ENCODE measurements at places on chromosomes 13 and 19.

DNA sequence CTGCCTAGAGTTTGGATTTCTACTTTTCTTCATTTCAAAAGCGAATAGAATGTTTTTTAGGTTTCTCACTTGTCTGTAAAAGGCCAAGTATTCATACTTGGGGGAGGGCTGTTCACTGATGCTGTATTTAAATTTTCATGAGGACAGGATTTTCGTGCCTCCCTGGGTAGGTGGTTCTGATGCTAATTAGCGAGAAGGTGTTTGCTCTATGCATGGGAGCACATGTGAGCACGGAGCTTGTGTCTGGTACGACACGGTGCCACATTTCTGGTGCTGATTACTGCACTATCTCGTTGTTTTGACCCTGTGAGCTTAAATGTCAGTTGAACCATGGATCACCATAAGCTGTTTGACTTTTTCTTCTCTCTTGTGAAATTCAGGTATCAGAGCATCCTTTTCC is 45.8 kb downstream of the MTUS2 start:
- DNase-seq: no peak

GRCh38 chr13:22647156-22647850 is 533.5 kb upstream of the SGCG start:
- DNase-seq: no peak

GRCh38 chr13:45895881-45896280 is 44.3 kb upstream of the SIAH3 start:
- no peak for DNase-seq

- no peak for DNase-seq
Observed at GRCh38 chr13:107866032-107866940, 349.1 kb downstream of the LIG4 start.

DNA sequence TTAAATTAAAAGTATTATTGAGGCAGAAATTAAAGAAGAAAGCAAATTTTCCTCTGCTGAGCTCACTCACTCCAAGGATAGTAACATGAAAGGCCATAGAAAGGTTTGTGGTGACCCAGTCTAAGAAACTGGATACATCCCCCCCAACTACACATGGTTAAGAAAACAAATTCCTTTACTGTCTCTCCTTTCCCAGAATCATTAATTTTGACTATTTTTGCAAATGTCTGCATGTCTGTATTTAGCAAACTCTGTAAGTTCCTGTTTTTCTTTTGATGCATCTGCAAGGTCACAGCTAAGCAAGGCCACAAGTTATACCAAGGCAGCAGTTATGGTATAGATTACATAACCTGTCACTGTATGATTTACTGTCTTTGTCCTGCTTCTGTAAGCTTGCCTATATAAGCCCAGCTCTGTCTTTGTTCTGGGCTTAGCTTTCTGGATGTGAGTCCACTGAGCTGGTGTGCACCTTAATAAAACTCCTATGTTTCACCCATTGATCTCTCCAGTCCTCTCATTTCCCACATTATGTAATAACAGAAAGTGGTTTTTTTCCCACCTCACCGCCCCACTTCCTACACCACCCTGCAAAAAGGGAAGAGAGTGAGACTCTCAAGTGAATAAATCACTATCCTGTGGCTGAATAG is 8.5 kb upstream of the ZNF83 start:
- no peak for DNase-seq

DNA sequence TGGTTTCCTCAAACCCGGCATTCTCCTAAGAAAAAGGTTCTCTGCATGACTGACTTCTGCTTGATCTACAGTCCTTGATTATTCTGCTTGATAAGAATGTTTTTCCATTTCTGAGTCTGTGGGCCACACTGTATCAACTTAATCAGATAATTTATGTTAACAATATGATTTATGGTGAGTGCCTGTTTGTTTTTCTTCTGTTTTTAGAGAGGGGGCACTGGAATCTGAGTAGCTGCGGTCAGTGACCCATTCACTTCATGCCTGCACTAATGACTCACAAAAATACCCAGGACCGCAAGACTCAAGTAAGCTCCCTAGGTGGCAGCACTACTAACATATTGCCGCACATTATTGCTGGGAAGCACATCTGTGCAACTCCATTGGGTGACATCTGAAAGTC is 542.3 kb upstream of the ATXN8OS start:
- no peak for DNase-seq

- DNase-seq: no peak
Observed at GRCh38 chr19:49490287-49491029, 3.0 kb downstream of the RPL13A start.

- no peak for DNase-seq
Observed at GRCh38 chr19:33293255-33294057, 8.9 kb downstream of the CEBPA start.

DNA sequence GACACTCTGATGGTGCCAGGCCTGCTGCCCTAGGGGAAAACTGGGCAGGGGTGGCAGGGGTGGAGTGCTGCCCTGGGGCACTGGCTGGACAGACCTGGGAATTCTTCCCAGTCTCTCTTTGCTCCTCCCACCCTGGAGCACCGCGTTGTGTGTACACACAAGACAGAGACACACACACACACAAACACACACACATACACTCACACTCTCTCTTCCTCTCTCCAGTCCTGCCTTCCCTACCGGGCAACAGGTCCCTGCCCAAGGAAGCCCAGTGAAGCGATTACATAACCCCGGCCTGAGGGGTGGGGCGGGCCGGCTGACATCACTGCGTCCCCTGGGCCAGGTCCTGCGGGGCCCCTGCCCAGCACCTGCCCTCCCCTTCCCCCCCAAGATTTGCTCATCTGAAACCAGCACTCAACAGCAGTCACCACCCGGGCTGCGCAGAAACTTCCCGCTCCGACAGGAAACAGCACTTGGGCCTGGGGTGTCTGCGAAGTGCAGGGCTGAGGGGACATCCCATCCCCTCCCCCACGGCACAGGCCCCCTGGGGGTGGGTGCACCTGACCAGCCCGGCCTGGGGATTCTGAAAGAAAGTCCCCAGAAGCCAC is 1.2 kb downstream of the MKNK2 start:
- no peak for DNase-seq

- no peak for DNase-seq
Observed at GRCh38 chr19:38697197-38697596, 47.1 kb downstream of the CAPN12 start.

DNA sequence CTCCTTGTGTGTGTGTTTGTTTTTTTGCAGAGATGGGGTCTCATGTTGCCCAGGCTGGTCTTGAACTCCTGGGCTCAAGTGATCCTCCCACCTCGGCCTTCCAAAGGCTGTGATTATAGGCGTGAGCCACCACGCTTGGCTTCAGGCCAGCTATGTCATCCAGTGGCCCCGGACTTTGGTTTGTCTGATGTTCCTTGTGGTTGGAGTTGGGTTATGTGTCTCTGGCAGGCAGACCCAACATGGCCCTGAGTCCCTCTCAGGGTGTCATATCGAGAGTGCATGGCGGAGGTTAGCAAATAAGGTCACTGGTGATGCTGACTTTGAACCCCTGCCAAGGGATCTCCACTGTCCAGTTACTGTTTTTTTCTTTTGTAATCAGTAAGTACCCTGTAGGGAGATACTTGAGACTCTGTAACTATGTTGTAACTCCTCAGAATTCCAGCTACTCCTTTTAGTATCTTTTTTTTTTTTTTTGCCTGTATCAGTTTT is 37.3 kb downstream of the SMARCA4 start:
- no peak for DNase-seq

Data from cerebellar nuclear complex (tissue), 1 donor.